ENCODE measurements at places on chromosomes 2 and 18.
A peak's percentile ranks its signal among the peaks of the same experiment; 100 is the strongest.

GRCh38 chr18:56108478-56109367 is 520.7 kb upstream of the TCF4 start:
- no peak for DNase-seq

DNA sequence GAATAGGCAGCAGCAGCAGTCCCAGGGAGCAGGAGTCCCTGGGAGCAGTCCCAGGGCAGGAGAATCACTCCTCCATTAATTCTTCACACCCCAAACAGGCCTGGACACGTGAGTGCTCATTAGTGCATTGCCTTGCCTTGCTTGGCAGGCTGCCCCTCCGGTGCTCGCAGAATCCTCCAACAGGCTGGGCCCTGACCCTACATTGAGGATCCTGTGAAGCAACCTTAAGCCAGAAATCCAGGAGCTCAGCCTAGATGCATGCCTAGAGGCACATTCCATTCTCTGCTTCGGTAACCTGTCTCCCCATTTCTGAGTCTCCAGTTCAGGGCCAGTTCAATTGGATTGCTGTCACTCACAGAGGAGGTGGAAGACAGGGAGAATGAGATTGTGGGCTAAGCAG is 97.4 kb upstream of the LRATD1 start:
- DNase-seq: no peak

GRCh38 chr2:74530239-74531187 is 780 bp downstream of the HTRA2 start:
- no peak for DNase-seq

DNA sequence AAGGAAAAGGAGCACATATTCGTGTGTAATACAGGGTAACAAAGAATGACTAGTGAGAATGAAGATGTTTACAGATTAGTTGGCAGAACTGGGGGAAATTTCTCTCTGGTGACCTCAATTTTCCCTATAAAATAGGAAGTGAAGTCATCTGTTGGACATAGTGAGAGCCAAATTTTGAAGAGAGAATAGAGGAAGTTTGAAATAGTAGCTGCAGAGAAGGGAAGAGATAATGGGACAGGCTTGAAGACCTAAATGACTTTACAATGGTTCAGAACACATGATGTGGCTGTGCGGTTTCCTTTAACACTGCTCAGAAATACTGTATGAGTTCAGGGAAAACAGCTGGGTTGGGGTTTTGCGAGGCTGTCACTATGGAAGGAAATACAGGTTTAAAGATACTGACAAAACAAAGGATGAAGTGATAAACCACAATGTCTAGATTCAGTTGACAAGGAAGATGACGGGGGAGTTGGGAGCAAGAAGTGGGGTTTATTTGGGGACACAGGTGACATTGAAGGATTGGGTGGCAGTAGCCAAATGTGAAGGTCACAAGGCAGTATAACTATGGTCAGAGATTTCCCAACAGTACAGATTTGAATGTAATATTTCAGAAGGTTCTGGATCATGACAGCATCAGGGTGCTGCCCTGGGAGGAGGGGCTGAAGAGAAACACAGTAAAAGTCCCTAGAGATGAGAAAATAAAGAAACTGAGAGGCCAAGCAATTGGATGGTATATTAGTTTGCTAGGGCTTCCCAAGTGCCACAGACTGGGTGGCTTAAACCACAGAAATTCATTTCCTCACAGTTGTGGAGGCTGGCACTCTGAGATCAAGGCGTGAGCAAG is 82.6 kb upstream of the TANK start:
- peak; percentile 16 for DNase-seq

- no peak for DNase-seq
Observed at GRCh38 chr2:85666435-85667316, 1.3 kb downstream of the SFTPB start.

- DNase-seq: no peak
Observed at GRCh38 chr2:98454073-98454472, 9.4 kb downstream of the INPP4A start.

GRCh38 chr2:152016181-152017120 is 82.4 kb downstream of the CACNB4 start:
- DNase-seq: no peak

DNA sequence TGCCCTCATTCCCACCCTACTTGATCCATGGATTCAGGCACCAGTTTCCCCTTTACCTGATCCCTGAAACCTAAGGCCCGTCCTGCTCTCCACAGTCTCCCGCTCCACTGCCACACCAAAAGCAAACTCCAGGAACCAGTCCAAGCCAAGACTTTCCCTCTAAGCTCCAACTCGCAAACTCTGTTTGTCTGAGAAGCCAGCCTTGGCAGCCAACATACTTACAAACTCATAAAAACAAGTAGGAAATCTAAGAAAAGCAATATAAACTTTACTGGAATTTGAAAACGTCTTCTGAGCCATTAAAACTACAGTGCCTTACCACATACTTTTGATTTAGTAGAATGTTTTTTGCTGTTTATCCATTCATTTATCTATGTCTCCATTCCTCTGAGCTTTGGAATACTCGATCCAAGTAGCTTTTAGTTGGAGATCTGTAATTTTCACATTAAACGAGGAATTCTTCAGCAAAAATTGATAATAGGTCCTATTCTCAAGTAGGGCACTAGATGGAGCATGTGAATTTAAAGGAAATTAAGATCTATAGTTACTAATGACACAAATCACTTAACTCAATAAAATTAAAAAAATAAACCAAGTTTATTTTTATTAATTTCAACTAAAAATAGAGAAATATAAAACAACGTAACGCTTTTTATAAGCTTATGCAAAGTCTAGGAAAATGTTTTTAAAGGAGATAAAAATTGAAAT is 199.7 kb downstream of the MYO3B start:
- no peak for DNase-seq

DNA sequence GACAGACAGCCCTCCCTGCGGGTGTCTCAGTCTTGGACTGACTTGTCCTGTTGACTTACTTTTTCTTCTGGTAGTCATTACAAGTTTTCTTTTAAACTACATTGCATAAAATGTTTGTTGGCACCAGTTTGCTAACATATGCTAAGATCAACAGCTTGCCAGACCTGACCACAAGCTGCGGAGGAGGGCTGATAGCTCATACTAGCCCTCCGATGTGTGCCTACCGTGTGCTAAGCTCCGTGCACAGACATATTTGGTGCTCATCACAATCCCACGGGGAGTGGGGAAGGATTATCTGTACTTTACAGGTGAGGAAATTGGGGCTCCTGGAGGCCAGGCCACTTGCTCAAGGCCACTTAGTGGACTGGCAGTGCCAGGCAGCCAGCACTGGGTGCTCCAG is 72.8 kb upstream of the YPEL5 start:
- DNase-seq: no peak

DNA sequence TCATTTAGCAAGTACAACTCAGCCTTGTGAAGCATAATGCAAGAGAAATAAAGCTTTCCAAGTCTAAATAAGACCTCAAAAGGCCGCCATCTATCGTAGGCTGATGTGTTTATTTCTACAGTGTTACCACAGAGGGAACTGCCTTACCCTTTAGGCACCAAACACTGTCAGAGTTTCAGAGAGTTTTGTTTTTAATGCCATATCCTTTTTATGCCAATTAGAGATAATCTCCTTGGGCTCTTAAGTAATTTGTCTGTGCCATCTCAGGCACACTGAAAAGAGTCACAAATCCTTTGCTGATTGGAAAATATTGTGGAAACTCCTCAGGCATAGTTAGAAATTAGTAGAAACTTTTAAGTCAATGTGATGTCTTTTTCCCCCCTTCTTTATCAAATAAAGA is 797.1 kb downstream of the SLC4A3 start:
- no peak for DNase-seq

DNA sequence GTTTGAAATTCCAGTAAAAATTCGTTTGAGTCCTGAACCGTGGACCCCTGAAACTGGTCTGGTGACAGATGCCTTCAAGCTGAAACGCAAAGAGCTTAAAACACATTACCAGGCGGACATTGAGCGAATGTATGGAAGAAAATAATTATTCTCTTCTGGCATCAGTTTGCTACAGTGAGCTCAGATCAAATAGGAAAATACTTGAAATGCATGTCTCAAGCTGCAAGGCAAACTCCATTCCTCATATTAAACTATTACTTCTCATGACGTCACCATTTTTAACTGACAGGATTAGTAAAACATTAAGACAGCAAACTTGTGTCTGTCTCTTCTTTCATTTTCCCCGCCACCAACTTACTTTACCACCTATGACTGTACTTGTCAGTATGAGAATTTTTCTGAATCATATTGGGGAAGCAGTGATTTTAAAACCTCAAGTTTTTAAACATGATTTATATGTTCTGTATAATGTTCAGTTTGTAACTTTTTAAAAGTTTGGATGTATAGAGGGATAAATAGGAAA is 80.7 kb downstream of the ACSL3 start:
- no peak for DNase-seq

Measured in stimulated activated CD8-positive, alpha-beta memory T cell treated with anti-CD3 and anti-CD28 coated beads, Interleukin-12 subunit alpha, Interleukin-12 subunit beta, amount 100 ng/mL, for 4 hours (primary cell).